ENCODE measurements at places on chromosomes 7 and 10.

- no peak for DNase-seq
Observed at GRCh38 chr7:140983802-140984201, 30.9 kb downstream of the MRPS33 start.

DNA sequence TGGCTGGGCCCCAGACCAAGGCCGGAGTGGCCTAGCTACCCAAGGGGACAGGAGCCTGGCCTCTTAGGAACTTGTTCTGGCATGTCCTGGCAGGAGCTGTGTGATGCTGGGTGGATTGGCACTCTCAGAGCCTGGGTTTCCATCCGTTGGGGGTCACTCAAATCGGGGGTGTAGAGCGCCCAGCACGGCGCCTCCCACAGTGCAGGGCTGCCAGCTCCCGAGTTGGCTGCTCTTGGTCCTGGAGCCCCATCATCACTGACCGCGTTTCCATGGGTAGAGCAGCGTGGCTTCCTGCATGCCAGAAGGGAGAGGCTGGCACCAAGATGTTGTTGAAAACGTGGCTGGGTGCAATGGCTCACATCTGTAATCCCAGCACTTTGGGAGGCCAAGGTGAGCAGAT is 70.3 kb downstream of the UNCX start:
- no peak for DNase-seq

DNA sequence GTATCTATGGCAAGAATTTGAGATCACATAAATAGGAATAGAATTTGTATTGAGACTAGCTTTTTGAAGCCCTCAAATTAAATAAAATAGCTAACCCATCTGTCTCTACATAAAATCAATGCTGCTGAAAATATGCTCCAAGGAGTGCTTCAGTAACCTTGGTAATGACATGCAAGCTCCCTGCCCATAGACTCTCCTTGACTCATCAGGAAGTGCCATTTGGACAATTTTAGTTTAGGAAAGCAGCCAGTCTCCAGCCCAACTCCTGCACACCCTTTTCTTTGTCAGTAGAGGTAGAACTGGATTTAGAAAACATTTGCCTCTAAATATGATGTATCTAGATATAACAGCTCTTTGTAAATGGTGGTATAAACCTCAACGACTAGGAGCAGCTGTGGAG is 69.9 kb upstream of the PTPRZ1 start:
- no peak for DNase-seq

DNA sequence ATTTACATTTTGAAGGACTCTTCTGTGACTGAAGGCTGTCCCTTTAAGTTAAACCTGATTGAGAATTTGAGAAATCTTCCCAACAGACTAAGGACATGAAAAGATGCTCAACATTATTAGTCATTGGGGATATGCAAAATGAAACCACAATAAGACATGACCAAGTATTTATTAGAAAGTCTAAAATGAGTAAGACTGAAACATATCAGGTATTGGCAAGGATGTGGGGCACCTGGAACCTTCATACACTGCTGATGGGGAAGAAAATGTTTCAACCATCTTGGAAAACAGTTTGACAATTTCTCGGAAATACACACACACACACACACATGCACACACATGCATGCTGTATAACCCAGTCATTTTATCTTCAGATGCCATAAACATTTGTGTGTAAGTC is 132.1 kb upstream of the CDK6 start:
- no peak for DNase-seq

GRCh38 chr7:138898255-138898654 is 82.9 kb downstream of the KIAA1549 start:
- DNase-seq: no peak

- no peak for DNase-seq
Observed at GRCh38 chr10:34727595-34728033, 87.5 kb downstream of the PARD3 start.

- no peak for DNase-seq
Observed at GRCh38 chr7:47253650-47254080, 328.2 kb downstream of the TNS3 start.

DNA sequence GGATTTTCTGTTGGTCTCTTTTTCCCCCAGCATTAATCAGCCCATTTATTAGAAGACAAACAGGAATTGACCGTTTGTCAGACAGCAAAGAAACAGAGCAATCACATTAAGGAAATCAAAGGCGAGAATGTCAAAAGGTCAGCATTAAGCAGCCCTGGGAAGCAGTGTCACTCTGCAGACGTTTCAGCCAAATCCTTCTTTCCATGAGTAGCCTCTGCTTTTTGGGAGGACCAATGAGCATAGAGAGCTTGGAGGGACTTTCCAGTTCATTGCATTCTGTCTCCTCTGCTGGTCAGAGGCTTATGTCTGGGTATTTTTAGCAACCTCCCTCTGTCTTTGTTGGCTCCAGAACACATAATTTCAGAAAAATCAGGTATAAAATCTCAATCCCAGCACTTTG is 481.4 kb downstream of the GALNT17 start:
- DNase-seq: no peak

- DNase-seq: no peak
Observed at GRCh38 chr10:49312246-49312869, 13.4 kb downstream of the C10orf71 start.

All from stimulated activated CD4-positive, alpha-beta T cell treated with anti-CD3 and anti-CD28 coated beads, Interleukin-12 subunit alpha, Interleukin-12 subunit beta, amount 100 ng/mL, for 48 hours (primary cell).